ENCODE measurements at places on chromosomes 12 and 14.
A peak's percentile ranks its signal among the peaks of the same experiment; 100 is the strongest.

DNA sequence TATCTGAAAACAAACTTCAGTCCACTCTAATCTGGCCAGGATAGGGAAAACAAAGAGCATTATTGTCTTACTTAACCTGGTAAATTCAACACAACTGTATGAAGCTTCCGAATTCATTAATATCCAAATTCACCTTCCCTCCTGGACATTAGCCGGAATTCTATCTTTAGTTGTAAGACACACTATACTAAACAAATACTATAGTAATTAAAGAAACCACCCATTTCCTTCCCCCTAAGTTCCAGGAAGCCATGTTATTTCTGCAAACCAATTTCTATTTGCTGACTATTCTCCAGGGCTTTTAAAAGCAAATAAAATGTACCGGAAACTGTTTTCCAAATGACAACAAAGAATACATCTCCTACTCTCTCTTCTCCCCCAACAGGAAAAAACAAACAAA lies 122.7 kb upstream of the MDM1 start:
- DNase-seq: no peak

DNA sequence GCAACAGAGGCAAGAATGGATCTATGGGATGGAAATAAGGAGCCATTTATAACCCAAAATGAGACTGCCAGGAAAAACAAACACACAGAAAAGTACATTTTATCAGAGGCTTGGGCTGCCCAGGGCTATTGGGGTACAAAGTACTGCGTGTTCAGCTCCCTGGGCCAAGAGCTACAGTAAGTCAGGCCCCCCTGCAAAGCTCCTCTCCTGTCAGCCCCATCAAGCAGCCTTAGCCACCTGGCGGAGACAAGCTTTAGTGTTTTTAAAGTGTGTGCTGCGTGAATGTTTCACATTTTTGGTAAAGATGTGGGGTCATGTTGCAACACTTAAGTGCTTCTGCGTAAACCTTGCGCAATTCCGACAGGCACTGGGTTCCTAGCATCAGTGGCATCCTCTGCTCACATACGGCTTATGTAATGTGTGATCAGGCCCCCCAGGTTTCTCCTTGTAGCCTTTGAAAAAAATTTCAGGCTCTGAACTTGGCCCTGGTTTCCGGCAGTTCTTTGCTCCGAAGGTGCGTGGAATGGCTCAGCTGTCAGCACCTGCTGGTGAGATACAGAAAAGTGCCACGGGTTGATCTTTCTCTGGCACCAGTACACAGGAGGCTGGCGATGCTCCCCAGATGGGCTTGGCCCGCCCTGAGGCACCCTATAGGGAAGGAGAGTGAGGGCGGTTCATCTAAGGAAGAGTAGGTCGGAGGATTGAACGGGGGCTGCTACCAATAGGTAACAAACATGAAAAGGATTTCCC lies 198.7 kb upstream of the EEA1 start:
- no peak for DNase-seq

DNA sequence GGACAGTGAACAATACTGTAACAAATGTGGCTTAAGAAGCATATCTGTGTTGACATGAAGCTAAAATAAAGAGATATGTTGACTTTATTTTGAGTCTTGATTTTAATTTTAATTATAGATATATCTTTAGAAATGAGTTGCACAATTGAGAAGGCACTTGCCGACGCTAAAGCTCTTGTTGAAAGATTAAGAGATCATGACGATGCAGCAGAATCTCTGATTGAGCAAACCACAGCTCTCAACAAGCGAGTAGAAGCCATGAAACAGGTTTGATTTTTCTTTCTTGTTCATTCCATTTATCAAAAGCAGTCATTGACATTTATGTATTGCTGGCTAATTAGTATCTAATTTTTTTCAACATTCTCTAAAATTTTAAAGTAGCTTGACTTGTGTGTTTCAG lies 15.8 kb downstream of the FGFR1OP2 start:
- DNase-seq: no peak

DNA sequence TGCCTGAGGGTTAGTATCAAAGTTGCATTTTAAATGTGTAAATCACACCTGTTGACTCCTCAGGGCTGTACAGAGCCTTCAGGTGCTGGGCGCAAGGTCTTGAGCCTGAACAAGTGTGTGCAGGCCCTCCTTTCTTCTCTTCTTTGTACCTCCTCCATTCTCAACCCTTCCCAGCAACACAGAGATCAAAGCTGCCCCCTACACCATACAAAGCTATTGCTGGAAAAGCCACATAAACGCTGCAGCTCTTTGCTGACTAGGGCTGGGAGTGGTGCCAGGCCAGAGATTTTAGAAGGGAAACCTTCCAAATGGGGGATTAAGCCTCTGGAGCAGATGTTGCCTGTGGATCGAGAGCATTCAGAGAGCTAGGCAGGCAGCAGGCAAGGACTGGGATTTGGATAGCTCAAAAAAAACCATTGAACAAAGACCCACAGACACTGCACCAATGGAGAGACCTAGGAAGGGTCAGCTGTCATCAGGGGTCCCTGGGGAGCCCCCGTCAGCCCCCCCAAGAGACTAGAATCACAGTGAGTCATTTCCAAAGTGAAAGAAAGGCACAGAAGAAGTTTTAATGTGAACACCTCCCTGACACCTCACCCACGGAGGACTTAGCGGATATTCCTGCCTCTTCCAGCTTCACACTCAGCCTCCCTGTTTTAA lies 18.2 kb upstream of the SUSD6 start:
- no peak for DNase-seq

GRCh38 chr14:53741479-53742232 lies 215.0 kb downstream of the BMP4 start:
- DNase-seq: no peak

GRCh38 chr14:105486974-105487448 lies 325 bp downstream of the CRIP1 start:
- peak; percentile 47 for DNase-seq

- no peak for DNase-seq
Measured at GRCh38 chr12:114967151-114967550, 283.2 kb upstream of the TBX3 start.

DNA sequence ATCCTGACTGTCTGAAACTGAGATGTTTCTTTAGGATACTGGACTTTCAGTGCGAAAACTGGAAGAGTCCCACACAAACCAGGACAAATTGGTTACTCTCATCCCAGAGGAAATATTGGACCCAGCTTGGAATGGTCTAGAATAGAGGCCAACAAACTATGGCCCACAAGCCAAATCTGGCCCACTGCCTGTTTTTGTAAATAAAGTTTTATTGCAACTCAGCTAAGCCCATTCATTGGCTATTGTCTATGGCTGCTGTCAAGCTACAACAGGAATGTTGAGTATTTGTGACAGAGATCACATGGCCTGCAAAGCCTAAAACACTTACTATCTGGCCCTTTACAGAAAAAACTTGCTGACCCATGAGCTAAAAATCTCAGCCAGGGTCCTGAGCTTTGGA lies 6.5 kb downstream of the WSCD2 start:
- DNase-seq: no peak

- no peak for DNase-seq
Measured at GRCh38 chr14:83566567-83566966, 1963.4 kb upstream of the FLRT2 start.

All from stimulated activated CD8-positive, alpha-beta memory T cell treated with anti-CD3 and anti-CD28 coated beads, Interleukin-4, amount 100 ng/mL, for 1 hour (primary cell).